ENCODE measurements at places on chromosomes 3 and 15.

- DNase-seq: no peak
These were observed 4.9 kb downstream of the ISL2 start for GRCh38 chr15:76341366-76342057.

GRCh38 chr15:83848315-83849050, 194.6 kb downstream of the ADAMTSL3 start:
- no peak for DNase-seq

DNA sequence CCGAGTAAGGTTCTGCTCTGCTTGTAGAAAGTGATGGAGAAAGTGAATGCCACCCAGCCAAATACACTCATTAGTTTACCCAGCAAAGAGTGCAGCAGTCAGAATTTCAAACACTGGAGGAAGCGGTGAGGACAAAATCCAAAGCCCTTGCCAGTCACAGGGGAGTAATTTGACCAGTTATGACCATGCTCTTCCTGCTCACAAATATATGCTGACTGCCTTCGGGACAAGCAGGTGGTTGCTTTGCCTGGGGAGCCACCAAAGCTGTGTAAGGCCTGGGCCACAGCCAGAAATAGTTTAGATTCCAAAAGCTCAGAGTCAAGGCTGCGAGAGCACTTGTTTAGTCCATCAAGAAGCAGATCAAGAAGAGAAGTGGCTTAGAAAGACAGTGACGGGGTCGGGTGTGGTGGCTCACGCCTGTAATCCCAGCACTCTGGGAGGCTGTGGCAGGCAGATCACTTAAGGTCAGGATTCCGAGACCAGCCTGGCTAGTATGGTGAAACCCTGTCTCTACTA, 51.0 kb upstream of the ATP13A3 start:
- DNase-seq: no peak

DNA sequence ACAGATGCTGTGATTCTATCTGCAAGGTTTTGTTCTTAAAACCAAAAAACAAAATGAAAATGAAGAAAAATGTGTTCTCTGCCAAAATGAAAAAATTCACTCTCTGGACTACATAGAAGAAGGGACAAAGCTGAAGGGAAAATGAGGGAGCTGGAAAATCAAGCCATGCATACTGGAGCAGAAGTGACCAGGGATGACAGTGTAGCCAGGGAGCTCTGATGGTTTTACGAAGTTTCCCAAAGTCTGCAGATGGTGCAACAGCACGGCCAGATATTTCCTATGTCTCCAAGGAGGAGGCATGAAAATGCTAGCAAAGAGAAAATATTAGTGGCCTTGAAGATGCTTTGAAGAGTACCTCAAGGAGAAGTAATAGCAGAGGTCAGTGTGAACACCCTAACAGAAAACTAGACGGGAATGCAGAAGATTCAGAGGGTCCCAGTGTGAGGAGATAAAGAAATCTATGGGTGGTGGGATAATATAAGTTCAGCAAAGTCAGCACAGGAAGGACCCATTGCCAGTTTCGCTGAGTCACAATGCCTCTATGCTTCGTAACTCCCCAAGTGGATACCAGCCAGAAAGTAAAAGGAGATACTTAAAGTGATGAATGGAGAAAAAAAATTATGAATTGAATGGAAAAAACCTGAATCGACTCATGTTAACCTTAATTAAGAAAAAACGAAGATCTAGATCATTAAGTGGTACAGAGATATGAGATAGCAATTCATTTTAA, 39.0 kb upstream of the POMGNT2 start:
- no peak for DNase-seq

- no peak for DNase-seq
These were observed 100.0 kb downstream of the ALCAM start for GRCh38 chr3:105466495-105467404.

DNA sequence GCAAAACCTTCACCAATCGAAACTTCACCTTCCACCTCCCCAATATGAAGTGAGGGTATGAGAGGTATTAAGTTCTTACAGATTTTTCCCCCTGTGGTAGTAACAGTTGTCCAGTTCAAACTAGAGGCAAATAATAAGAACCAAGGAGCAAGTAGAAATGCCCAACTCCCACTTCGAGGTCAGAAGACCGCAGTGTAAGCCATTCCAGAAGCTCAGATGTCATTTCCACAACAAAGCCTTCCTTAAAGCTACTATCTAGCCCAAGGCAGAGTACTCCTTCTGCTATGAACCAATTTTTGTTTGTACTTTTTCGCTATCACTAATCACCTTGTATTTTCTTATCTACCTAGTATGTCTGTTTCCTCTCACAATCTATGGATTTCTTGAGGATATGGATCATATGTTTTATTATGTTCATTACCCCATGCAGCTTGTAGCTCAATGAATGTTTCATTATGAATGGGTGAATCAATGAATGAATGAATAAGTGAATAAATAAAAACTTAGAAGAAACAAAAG, 235.7 kb upstream of the KCNMB2 start:
- DNase-seq: no peak

- no peak for DNase-seq
These were observed 60.4 kb downstream of the LYZL4 start for GRCh38 chr3:42349765-42350594.

GRCh38 chr15:65512189-65512588, 5.3 kb downstream of the DPP8 start:
- DNase-seq: no peak

DNA sequence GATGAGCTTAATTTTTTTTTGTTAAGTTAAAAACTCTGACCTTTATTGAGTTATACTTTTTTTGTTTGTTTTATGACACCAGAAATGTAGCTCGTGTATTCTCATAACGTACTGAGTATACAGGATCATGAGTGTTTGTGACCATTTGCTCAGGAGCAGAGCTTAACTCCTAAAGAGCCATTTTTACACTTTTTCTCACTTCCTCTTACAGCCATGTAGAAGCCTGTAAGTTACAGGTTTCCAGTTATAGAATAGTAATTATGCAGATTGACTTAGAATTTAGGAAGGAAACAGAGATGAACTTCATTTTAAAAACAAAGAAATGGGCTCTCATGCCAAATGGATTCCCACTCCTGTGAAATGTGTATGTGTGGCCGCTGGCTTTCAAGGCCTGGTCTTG, 151.7 kb downstream of the MCTP2 start:
- DNase-seq: no peak

- DNase-seq: no peak
These were observed 79.0 kb upstream of the RASGRF1 start for GRCh38 chr15:79169526-79170133.

- no peak for DNase-seq
These were observed 867.1 kb downstream of the NAALADL2 start for GRCh38 chr3:175726228-175726627.

DNA sequence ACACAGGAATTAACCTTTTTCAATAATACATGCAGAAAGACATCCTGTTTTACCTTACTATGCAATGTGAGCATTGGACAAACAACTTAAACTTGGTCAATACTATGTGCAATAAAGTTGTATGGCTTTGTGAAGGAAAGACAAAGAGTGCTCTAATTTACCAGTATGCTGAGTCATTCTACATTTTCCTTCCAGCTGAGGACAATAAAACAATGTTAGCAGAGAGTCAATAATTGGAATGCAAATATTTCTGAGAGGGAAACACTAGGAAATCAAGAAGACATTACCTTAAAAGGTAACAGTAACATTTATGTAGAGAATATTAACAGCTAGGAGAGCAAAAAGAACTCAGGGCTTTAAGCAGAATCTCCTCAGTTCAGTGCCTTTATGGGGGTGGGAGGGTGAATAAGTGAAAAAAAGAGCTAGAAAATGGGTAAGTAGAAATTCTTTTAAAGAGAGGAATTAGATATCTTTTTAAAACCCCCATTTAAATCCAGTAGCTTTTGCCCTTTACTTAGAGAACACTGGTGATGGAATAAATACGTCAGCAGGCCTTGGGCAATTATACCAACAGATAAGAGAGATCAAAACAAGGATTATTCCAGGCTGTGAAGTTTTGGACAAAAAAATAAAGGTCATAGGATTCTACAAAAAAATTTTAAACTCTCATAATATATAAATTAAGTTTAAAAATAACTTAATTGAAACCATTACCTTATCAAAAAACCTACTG, 11.6 kb upstream of the HGD start:
- no peak for DNase-seq

DNA sequence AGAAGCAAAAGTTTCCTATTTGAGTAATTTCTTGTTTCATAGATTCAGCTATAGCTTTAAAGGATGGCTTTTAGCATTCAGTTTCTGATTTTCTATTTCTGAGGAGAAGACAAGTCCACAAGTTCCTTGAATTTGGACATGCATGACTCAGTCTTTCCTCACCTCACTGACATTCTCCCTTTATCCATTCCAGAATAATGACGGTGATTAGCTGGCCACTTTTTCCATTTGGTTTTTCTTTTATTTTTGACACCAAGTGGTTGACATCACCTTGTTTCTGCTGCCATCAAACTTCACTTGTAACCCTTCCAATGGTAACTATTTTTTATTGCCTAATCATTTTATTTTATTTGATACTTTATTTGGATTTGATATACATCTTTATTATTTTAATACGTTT, 404.4 kb upstream of the KCNMB2 start:
- DNase-seq: no peak
